T-cell (primary cell): ENCODE measurements at places on chromosomes 1 and 21.

GRCh38 chr1:71018791-71019190 lies 28.8 kb downstream of the PTGER3 start:
- DNase-seq: no peak

DNA sequence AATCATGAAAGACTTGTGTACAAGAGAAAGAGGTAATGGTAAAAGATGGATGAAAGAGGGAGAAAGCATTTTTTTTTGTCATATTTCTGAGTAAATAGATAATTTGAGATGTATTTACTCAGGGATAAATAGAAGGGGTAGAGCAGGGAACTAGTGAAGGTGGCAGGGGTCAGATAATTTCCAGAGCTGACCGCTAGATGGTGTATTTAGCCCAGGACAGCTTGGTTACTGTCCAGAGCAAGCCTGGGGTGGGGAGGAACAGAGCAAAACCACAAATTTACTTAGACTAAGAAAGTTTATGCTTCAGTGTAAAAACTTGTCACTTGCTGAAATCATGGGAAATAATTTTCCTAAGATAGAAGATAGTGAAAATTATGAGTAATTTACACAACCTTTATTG lies 91.5 kb downstream of the XCL2 start:
- no peak for DNase-seq

DNA sequence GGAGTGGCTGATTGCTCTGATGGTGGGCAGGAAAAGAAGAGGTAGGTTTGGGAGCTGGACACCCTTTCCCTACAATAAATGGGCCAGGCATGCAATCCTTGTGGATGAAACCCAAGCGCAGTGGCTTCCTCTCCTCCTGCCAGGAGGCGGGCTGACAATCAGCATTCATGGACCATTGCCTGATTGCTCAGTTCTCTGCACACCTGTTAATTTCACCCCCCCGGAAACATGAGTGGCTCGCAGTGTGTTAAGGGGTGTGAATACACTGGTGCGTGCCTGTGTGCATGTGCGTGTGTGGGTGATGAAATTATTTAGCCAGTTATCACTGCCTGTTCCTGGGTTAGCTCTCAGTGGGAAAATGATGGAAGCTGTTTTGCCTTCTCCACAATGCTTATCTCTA lies 310.7 kb downstream of the PCP4 start:
- no peak for DNase-seq

DNA sequence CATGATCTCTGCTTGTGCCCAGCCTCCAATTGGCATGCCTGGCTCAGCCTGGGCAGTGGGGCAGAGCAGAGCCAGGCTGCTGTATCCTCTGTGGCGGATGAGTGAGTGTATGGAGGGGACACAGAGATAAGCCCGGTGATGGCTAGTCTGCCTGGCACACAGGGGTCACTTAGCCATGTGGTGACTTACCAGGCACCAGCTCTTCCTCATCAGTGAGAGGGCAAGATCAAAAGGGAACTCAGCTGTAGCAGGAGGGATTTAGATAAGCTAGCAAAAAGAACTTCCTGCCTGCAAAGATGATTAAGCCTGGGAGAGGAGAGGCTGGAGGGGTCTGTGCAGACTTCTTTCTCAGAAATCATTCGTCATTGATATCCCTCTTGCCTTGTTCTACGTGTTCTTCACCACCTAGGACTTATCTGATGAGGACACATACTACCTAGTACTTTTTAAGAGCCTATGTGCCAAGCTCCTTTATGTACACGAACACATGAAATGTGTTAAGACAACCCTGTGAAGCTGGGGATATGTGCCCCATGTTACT lies 7.9 kb downstream of the KIF21B start:
- DNase-seq: no peak

GRCh38 chr1:193685986-193686385 lies 499.6 kb upstream of the B3GALT2 start:
- DNase-seq: no peak

DNA sequence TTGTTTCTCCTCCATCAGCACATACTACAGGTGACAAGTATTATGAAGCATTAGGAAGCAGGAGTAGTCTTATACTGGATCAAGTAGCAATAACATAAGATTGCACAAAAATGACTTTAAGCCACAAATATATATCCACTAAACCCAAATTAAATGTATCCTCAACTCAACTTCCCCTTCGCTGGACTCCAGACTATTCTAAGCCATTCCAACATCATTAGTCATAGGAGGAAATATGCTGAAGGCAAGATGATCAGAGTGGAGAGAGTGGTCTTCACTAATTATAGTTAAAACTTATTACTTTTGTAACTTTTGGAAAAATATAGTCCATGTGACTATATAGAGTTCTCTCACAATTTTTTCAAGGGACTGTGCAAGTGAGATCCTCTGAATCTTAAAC lies 390.7 kb upstream of the ZP4 start:
- no peak for DNase-seq

DNA sequence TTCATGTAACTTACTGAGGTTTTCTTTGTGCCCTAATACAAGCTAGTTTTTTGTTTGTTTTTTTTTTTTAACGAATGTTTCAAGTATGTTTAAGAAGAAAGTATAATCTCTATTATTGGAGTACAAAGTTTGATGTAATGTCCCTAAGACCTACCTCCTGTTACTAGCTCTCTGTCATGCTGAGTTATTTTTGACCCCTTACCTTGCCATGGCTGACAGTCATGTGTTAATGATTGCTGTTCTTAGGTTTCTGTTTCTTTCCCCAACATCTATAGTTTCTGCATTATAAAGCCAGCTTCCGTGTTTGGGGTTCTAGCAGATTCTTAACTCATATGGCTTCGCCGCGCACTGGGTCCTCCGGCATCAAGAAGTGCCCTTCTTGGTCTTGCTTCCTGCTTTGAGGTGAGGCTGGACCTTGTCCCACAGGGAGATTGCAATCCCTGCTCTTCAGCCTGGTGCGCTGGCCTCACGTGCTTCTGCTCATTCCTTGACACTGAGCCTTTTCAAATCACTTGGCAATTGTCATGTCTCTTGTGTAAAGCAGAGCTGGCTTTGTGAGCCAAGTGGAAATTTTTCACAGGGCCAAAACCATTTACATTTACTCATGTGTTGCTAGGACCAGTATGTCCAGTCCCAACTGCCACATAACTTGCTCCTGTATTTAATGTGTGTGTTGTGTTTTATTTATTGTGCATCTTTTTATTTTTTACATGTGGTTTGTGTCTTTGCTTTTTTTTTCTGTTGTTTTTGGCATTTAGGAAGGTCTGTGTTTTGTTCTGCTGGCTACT lies 135.0 kb upstream of the COL6A1 start:
- DNase-seq: no peak

DNA sequence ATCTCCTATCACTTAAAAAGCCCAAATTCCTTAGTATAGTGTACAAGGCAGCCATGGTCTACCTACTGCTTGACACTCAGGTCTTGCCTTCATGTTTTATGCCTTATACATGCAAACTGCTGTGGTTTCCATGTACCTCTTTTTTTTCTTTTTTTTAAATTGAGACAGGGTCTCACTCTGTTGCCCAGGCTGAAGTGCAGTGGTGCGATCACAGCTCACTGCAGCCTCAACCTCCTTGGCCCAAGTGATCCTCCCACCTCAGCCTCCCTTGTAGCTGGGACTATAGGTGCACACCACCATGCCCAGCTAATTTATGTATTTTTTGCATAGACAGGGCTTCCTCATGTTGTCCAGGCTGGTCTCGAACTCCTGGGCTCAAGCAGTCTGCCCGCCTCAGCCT lies 8.0 kb downstream of the CD55 start:
- no peak for DNase-seq

- no peak for DNase-seq
Observed at GRCh38 chr1:198848206-198848605, 209.4 kb downstream of the PTPRC start.

DNA sequence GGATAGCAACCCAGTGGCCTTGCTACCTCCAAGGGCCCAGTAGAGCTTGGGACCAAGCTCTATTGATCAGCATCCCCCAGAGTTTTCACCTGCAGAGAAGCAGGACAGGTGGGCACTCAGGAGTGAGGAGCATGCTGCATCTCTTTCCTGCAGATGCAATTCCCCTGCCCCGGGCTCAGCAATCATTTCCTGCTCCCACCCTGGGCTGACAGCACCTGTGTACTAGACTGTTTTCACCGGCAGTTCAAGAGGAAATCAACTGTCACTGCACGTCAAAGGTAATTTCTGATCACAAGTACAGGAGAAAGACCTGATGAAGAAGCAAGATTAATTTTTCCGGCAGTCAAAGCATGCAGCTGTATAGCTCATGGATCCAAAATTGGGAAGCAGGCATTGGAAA lies 8.8 kb upstream of the NT5C1A start:
- DNase-seq: peak; percentile 24

DNA sequence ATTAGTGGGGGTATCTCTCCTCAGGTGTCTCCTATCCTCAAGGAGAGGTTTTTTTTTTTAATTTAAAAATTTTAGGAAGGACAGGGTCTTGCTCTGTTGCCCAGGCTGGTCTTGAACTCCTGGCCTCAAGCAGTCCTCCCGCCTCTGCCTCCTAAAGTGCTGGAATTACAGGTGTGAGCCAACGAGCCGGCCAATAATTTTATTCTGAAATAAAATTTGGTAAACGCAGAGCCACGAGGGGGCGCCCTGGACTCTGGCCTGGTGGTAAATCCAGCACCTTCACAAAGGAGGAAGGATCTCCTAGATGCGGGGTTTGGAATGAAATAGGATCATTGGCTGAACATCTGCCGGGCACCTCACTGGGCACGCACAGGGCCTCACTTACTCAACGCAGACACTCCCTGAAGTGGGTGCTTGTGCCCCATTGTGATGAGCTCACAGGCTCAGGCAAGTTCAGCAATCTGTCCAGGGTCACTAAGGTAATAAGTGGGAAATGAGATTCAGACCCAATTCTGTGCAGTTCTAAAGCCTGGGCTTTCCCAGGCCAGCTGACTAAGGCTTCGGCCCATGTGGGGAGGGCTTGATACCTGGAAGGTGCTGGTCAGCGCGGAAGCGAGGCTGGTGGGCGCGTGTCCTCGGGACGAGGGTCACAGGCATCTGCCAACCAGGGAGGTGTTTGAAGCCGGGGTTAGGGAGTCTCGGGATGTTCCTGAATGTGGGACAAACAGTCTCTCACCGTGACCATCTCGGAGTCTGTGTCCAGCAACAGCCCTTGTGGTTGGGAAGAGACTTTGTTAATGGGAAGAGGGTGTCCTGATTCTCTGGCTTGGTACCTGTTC lies 32.7 kb upstream of the ETV3 start:
- peak; percentile 13 for DNase-seq

DNA sequence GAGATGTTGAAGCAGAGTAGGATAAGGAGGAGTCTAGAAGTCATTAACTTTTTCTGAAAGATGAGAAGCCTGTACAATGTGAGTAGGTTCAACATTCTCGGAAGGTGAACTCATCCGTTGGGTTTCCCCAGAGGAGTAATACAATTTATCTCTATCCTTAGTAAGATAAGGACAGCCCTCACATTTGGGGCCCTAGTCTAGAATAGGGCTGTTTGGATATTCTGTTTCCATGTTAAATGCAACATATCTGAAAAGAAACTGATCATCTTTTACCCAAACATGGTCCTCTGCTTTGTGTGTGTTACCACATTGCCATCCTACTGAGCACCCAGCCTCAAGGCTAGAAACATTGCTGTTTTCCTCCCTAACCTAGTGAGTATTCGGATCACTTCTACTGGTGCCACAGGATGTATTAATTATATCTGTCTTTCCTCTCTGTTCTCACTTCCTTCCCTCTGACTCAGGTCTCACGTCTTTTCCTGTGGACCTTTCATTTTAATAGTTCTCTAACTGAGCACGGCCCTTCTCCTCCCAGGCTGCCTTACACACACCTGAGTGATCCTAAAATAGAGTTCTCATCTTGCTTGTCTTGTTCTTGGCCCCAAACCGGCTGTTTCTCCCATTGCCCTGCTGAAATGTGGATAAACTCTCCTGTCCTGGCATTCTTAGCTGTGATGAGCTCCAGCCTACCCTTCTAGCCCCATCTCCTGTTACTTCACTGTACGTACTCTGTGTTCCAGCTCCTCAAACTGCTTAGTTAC lies 91.7 kb downstream of the CDC14A start:
- DNase-seq: no peak

DNA sequence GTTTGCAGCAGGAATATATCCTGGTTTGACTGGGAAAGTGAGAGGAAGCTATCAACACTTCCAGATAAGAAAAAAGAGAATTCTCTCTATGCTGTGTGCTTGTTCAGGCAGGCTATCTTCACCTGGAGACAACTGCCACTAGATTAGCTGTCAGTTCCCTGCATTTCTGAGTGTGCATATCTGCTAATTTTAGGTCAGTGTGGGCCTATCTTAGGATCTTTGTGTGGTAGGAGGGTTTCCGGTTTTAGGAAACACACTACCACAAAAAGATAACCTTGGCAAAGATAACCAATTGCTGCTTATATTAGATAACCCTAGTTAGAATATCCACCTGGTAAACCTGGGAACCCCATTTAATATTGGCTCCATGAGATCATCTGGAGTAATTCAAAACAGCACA lies 22.5 kb upstream of the GBP5 start:
- DNase-seq: no peak
